Fibroblast of skin of right biceps (primary cell): ENCODE measurements at places on chromosomes 4 and X.
A peak's percentile ranks its signal among the peaks of the same experiment; 100 is the strongest.

DNA sequence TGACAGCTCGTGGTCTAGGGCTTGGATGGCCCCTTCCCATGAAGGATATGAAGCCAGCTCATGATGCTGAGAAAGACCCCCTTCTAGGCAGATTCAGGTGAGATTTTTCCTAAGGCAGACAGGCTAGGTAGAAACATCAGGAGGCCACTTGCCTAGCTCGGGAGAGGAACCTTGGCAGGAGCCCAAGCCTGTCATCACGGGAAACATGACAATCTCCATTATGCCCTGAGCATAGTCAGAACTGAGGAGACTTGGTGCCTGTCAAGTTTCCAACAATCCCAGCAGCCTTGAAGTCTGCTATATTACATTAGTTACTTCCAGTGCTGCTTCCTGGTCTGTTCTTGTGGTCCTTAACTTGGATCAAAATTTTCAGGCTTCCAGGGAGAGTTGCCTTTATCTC lies 18.7 kb upstream of the WDR1 start:
- DNase-seq, result no peak

GRCh38 chrX:119981286-119982070 lies 37.9 kb upstream of the NKAP start:
- DNase-seq, result peak; percentile 4

DNA sequence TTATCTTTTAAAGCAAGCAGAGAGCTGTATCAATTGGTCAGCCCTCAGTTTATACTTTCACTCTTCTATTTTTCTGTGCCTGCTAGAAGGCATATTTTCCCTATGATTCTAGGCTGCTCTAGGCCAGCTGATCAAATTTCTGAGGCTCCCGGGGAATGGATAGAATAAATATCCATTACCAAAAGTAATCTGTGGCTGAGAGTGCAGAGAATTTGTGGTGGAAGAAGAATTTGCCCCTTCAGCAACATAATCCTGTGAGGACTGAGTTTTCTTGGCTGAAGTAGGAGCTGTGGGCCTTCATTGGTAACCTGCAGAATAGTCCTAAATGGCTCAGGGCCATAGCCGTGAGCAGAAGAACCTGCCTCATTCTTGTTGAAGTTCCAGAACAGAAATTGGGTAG lies 314.6 kb upstream of the CASK start:
- DNase-seq, result peak; percentile 1

DNA sequence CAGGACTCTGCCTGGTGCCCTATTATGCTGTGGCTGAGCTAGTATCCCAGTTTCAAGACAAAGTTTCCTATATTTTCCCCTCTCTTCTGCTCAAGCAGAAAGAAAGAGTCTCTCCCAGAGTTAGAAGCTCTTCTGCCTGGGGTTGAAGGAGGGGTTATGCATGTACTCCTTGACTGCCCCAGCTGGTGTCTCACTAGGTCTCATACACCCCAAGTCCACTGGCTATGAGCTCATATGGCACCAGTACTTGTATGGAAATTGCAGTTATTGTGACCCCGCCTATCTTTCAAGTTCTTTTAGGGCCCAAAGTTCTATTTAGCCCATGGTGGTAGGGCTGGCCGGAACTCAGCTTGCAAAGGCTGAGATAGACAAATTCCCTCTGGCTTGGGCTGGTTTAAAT lies 131.8 kb downstream of the NBDY start:
- DNase-seq, result no peak
